ENCODE measurements at places on chromosomes 7 and 10.

- DNase-seq: no peak
Measured at GRCh38 chr7:30831227-30831626, 60.0 kb downstream of the MINDY4 start.

DNA sequence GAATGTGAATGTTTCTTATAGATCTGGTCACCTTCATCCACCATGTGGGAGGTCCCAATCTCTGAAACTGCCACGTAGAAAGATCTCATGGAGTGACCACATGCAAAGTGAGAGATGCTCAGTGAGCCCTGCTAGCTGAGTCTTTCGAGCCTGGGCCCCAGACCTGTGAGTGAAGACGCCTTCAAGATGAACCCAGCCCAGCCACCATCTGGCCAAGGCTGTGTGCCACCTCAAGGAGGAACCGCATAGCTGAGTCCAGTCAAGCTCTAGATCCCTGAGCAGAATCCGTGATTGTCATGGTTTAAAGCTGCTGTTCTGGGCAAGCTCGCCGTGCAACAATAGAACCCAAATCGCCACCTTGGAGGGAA is 20.2 kb upstream of the PPIF start:
- DNase-seq: no peak

DNA sequence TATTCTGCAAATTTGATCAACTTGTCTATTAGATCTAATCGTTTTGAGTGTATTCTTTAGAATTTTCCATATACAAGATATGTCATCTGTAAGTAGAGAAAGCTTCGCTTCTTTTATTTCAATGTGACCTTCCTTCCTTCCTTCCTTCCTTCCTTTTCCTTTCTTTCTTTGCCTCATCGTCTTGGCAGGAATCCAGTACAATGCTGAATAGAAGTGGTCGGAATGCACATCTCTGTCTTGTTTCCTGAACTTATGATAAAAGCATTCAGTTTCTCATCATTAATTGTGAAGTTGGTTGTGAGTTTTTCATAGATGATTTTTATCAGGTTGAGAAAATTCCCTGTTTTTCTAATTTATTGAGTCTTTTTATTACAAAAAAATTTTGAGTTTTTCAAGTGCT is 300.7 kb upstream of the ZNF32 start:
- DNase-seq: no peak

- DNase-seq: no peak
Measured at GRCh38 chr10:3811291-3811870, 26.4 kb upstream of the KLF6 start.

DNA sequence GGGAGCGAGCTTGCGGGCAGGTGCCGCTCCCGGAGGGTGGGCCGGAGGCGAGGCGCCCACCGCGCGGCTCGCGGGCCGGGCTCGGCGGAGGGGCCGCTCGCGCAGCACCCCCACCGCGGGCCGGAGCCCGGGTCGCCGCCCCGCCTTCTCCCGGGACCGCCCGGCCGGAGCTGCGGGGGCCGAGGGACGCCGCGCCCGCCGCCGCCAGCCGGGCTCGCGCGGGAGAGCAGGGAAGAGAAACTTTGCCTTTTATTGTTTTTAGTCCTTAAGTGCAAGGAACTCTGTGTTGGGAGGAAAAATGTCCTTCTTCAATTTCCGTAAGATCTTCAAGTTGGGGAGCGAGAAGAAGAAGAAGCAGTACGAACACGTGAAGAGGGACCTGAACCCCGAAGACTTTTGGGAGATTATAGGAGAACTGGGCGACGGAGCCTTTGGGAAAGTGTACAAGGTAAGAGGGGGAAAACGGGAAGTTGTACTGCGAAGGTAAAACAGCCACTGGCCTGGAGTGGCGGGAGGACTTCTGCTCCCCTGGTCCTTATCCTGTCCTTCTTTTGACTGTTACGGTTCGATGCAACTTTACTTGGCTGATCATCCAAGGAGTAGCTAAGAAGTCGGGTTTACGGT is 620 bp downstream of the SLK start:
- DNase-seq: no peak

DNA sequence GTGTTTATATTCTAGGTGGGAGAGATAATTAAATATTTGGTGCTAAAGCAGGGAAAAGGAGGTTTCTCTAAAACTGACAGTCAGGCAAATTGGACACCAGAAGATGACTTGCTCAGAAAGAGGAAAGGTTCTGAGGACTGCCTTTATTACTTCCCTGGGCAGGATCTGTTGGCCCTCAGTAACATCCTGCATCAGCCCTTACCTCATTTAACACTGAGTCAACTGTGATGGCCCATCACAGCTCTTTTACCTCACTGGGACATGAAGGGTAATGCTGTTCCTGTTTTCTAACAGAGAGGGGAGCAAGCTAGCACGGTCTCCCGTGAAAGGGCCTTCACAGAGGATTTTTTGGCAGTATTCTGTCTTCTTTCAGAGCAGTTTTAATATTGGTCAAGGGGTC is 12.0 kb downstream of the PPP1R17 start:
- no peak for DNase-seq

DNA sequence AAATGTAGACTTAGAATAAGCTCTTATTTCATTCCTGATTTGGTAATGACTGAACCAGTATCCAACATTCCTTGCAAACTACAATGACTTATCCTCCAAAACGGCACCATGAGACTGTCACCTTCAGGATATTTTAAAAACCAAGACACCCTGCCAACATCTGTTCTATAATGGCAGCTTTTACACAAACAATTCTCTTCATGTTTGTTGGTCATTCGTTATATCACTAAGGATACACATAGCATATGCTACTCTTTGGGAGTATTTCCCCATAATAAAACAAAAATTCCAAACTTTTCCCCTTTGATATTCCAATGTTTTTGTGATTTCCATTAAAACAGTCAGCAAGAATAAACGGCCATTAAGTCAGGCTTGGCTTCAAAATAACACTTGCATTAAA is 215.4 kb downstream of the GLI3 start:
- DNase-seq: no peak

DNA sequence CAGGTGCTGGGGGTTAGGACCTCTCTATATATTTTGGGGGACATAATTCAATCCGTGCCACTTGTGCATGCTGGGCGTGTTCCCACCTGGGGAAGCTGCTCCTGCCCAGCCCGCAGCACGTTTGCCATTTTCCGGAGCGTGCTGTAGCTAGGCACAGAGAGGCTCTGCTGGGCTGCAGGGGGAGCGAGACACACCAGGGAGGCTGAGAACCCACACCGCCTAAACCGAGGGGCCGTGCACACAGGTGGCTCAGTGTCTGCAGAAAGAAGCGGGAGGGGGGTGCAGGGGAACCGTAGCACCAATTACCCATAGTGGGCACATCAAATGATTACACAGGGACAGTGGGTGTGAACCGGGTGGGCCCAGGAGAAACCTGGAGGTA is 27.0 kb downstream of the PRKAG2 start:
- DNase-seq: no peak

- no peak for DNase-seq
Measured at GRCh38 chr7:88243345-88243909, 23.6 kb upstream of the SRI start.

DNA sequence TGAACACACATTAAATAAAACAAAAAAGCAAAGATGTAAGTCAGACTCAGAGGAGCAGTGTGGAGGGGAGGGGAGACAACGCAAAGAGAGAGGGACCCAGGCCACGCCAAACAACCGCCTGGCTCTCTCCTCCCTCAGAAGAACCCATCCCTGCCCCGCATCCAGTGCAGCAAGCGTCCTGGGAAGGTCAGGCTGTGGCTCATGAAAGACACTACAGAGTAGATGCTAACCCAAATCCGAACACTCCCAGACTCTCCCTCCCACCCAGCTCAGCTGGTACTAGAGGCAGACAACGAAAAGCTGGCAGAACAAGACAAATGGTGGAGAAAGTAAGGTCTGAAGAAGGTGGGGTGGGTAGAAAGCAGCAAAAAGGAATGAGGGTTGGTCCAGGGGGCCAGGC is 39.0 kb downstream of the KCNMA1 start:
- DNase-seq: no peak

DNA sequence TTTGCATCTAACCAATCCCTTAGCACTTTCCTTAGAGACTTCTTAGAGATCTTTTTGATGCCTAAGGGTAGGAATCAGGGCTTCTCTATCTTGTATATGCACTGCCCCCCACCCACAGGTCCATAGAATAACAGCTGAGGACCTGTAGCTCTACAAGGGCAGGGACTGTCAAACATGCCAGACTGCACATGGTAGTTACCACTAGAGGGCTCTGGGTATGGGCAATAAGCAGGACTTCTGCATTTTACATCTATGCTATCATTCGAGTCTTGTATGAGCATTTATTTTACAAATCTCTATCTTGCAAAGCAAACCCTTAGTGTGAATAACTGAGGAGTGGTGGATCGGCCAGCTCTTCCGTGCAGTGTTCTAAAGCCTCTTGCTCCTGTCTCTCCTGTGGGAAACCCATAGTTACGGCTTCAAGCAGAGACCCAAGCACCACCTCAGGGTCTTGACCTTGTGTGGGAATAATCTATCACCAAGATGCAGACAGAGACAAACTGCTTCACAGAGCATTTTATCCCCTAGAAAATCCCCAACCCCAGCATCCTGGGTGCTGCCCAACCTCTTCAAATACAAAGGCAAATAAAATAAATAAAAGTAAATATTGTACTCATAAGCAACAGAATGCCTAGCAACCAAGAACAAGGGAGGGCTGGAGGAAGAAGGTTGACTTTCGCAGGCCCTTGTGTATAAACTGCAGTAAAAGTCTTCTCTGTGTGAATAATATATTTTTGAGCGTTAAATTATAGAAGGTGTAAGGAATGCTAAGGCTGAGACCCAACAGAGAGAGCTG is 219.3 kb downstream of the WDR11 start:
- DNase-seq: no peak

DNA sequence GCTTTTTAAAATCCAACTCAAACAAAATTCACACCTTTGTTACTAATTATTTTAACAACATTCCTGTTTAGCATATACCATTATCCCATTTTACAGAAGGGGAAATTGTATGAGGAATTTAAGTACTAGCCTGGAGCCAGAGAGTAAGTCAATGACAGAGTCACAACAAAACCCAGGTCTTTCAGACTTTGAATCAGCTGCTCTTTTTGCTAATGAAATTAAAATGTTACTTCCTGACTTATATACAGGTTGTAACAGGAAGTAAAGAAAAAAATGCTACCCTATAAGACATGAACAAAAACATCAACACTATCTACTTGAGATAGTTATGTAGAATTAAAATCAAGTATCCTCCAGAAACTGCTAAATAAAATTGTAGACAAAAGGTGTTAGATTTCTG is 82.6 kb upstream of the ASAH2 start:
- DNase-seq: no peak

DNA sequence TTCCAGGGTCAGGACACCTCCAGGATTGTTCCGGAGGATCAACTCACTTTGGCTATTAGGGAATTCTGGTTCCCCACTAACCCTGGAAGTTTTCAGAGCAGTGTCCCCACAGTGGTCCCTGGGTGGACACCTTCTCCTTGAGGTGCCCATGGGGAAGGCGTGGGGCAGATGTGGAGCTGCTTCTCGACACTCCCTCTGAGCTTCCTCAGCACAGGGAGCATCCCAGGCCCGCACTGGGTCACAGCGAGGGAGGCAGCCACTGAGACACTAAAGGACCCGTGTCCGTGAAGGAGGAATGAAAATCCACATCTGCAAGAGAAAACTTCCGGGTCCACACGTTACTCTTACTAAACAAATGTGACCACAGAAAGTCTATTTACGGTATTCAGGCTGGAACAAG is 48.2 kb upstream of the MNX1 start:
- DNase-seq: no peak

- DNase-seq: no peak
Measured at GRCh38 chr7:22397981-22398380, 41.0 kb upstream of the RAPGEF5 start.

DNA sequence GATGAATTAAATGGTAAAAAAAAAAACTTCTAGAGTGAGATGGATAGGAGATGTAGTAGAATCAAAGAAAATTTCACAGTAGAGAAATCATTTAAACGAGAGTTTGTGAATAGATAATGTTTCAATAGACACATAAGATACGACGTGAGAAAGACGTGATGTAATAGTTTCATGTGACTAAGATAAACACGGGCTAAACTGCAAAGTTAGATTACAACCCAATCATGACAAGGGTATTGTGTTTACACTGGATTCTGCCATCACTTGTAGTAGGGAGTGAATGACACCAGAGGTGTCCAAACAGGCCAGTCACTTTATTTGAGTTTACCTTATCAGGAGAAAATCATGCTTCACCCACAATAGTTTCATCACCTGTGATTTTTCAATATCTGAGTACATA is 21.6 kb downstream of the SEMA3D start:
- DNase-seq: no peak

GRCh38 chr10:6255548-6256061 is 52.9 kb downstream of the PFKFB3 start:
- no peak for DNase-seq

DNA sequence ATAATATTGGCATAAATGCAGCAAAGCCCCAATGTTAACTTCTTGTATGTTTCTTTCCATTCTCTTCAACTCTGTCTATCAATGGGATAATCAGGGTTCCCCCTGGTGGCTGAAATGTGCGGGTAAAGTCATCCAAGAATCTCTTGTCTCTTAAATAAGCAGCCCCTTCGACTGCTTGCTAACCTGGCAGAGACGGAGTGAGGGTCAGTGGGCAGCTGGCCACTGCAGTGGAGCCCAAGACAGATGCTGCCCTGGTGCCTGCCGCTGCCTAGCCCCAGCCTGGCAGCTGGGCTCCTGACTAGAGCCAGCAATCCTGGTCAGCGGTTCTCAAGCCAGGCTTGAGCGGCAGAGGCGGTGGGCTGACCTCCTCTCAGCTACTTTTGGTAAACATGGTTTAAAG is 248.9 kb downstream of the COBL start:
- DNase-seq: no peak

GRCh38 chr7:119572132-119572531 is 700.8 kb upstream of the KCND2 start:
- DNase-seq: no peak

- DNase-seq: no peak
Measured at GRCh38 chr7:151420144-151420543, 10.3 kb upstream of the WDR86 start.

GRCh38 chr10:70256463-70256862 is 23.2 kb upstream of the PPA1 start:
- no peak for DNase-seq

DNA sequence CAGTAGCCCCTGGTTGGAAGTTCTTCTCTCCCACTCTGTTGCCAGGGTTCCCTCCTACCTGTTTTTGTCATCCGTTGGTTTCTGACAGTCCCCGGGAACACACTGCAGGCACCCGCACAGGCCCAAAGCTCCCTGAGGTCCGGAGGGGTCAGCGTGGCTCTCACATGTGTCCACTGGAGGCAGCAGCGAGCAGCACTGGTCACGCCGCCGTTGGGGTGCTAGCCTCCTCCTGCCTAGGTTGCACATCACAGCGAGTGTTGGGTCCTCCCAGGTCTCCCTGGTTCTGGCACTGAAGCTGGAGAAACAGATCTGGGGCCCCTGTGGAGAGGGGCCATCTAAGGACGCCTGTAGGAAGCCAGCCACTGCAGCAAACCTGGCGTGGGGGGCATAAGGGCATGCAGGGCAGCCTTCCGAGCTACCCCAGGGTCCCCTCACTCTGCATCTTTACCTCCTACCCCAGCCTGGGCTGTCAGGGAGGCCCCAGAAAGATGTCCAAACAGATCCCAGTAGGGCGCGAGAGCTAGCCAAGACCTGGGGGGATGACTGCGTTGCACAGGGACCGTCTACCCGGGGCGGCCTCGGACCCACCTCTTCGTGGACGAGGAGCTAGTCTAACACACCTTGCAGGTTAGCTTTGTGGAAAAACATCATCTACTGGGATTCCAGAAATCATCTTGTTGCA is 28.9 kb downstream of the LRRC27 start:
- peak; percentile 10 for DNase-seq

- no peak for DNase-seq
Measured at GRCh38 chr7:139687980-139688632, 89.7 kb downstream of the HIPK2 start.

Measured in stimulated activated CD8-positive, alpha-beta memory T cell treated with anti-CD3 and anti-CD28 coated beads, Interleukin-15, amount 100 ng/mL, for 48 hours (primary cell).